ENCODE measurements at places on chromosomes 5 and 9.

GRCh38 chr9:98971168-98971914 lies 27.6 kb downstream of the COL15A1 start:
- no peak for DNase-seq

DNA sequence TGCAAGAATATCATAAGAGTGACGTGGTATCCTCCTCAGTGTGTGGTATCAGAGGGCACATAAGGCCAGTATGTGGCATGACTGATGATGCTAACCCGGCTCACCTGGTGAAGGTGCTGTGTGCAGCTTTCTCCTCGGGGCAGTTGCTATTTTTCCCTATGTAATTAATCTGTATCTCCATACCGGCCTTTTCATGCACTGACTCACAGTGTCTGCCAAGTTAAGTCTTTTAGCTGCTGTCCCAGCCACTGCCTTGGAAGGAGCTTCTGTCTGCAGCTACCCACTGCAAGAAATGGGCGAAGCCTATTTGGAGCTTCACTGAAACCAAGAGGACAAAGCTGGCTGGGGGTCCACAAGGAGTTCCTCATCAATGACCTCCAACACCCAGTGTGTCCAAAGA lies 46.0 kb downstream of the NXNL2 start:
- DNase-seq: no peak

DNA sequence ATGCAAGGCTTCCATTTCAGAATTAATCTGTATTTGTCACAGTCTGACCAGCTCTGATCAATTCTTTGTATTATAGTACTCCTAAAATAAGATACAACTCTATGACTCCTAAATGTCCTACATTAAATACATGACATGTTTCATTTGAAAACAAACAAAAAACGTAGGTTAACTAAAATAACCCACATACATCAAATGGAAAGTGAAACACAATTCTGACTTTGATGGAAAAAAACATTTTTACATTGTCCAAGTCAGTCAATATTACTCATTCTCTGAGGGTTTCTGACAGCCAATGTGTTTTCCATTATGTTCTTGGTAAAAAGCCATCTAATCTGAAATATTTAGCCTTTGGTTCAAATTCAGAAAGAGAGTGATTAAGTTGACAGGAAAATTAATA lies 8.7 kb downstream of the HMGCS1 start:
- DNase-seq: no peak

GRCh38 chr9:91150998-91151717 lies 210.6 kb downstream of the AUH start:
- no peak for DNase-seq

DNA sequence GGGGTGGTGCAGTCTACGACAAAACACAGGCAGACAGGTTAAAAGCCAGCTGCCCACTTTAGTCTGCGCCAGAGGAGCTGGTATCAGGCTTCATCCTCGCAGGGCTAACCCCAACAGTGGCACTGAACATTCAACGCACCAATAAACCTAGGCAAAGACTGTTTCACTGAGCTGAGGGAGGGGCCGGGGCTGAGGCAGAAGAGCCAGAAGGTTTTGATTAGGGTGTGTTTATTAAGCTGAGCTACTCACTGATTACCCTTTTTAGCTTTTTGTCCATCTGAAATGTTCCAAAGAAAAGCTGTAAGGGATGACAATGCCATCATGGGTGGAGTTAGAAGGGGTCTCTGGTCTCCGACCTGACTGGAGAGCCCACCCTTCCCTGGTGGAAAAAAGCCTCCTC lies 1.4 kb downstream of the ZMYND19 start:
- no peak for DNase-seq

- no peak for DNase-seq
Observed at GRCh38 chr9:90793729-90794128, 7.9 kb upstream of the SYK start.
